IPS-NIHi11 (cell line): ENCODE measurements at places on chromosomes 1 and 21.

- DNase-seq, result no peak
Measured at GRCh38 chr1:244820131-244820530, 15.3 kb upstream of the COX20 start.

- peak; percentile 59 for DNase-seq
Measured at GRCh38 chr1:182054698-182055326, 6.7 kb downstream of the ZNF648 start.

- DNase-seq, result no peak
Measured at GRCh38 chr1:17849216-17849615, 94.1 kb downstream of the ACTL8 start.

DNA sequence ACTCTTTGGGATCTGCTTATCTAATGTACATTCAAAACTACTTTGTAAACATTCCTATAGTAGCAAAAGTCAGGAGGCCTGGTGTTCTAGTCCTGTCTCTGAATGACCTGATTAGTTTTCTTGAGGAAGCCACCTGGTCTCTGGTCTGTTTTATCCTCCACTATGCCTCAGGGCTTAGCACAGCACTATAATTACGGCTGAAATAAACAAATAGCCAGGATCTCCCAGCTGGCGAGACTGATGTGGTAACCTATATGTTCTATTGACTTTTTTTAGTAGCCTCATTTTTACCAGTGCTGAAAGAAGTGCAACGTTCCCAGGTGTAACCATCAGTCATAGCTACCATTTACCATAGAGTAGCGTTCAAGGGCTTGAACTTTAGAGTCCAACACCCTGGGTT is 24.2 kb upstream of the RPL11 start:
- no peak for DNase-seq

DNA sequence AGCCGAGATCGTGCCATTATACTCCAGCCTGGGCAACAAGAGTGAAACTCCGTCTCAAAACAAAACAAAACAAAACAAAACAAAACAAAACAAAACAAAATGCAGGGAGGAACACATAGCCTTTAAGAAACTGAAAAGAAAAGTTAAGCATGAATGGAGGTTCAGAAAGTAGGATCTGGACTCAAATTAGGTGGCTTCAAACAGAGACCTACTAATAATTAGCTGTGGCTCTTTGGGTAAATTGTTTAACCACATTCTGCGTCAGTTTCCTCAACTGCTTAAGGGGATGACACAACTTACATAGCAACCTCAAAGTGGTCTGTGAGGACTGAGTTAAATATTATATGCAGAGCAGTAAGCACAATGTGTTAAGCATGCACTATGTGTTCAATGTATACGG is 458.2 kb downstream of the ADGRL2 start:
- no peak for DNase-seq

DNA sequence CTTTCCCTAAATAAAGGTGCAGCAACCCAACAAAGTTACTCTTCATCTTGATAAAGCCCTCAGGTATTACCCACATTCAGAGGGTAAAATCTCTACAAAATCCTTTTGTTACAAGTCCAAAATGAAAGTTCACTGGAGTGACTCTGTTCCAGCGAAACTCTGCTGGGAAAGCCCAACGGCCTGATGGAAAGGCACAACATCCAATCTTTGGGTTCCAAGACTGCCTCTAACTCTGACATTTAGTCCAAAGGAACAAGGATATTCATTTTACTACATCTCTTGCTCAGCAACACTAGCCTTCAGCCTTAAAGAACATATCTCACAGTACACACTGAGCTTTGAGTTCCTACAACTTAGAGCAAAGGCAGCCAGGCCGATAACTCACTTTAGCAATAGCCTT is 42.1 kb downstream of the TGFBR3 start:
- no peak for DNase-seq

DNA sequence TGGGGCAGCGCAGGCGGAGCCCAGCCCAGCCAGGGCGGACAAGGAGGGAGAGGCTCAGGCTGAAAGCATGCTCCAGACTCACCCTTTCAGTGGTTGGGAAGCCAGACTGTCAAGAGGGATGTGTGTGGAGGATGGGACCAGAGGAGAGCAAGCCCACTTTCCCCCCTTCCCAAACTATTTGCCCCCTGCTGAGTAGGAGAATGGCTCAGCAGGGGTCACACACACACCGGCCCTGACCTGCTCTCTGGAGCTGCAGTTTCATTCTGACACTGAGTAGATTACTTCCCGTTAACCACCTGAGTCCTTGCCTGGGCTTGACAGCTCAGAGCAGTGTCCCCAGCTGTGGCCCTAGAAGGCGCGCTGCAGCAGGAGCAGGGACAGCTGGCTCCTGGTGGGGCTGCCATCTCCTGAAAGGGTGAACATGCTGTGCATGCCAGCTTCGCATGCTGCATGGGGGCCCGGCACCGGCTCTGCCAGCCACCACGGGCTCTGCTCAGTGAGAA is 51.6 kb upstream of the CNTN2 start:
- DNase-seq, result peak; percentile 81

GRCh38 chr1:64234714-64235113 is 31.3 kb downstream of the UBE2U start:
- no peak for DNase-seq

GRCh38 chr1:183891158-183891856 is 86.4 kb downstream of the RGL1 start:
- DNase-seq, result no peak

DNA sequence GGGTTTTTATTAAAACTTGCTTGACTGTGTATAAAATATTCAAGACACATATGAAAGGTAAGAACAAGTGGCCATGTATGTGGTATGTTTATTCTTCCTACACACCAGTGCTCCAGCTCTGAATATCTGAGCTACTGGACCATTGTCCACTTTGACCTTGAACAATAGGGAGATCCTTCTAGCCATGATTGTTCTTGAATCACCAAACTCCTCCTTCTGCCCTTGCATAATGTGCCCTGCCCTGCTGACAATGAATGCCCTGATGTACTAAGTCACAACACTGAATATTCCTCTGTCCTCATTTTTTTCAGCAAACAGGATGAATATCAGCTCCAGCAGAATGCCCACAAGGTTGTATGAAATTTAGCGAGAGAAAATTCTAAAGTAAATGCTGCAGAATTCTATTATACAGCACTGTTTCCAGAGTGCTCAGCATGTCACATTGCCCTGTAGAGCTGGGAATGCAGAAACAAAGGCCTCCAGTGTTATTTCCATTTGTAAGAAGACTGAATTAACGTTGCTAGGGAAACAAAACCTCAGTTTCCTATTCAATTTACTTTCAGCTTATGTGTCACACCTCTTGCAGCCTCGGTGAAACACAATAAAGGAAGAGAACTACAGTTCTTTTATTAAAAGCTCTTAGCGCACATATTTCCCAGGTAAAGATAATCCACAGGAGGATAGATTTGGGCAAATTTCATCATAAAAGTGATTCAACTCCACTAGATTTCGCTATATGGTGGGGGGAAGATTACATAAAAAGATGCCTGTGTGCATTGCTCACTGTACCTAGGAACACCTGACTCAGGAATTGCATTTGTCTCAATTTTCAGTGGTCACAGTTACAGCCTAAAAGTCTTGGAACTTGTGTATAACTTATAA is 187.4 kb upstream of the ATP1B1 start:
- DNase-seq, result no peak

GRCh38 chr1:244155661-244156060 is 104.6 kb downstream of the ZBTB18 start:
- no peak for DNase-seq

- no peak for DNase-seq
Measured at GRCh38 chr1:77975386-77975785, 3.5 kb downstream of the FUBP1 start.

GRCh38 chr1:21233490-21233889 is 56.8 kb downstream of the ECE1 start:
- DNase-seq, result no peak

GRCh38 chr1:189859385-189859977 is 618.2 kb downstream of the BRINP3 start:
- peak; percentile 46 for DNase-seq

GRCh38 chr21:36788120-36788638 is 89.3 kb downstream of the SIM2 start:
- DNase-seq, result no peak

DNA sequence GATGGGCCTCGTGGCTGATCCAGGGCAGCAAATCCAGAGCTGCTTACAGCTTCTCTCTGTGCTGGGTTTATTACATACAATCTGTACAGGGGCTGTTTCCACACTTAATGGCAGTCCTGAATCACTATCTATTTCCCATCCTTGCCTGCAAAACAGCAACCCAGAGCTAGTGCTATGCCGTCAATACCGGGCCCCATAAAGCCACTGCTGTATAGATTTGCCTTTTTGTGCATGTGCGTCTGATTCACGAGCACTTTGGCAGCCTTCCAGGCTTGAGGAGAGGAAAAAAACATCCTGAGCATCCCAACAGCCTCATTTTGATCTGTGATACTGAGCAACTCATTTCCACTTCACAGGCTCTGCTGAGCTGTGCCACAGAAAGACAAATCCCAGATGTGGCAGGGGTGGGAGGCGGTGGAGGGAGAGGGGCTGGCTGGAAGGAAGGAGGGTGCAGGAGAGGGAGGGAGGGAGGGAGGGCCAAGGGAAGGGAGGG is 65.2 kb upstream of the TARBP1 start:
- DNase-seq, result no peak

- DNase-seq, result no peak
Measured at GRCh38 chr1:217063172-217063908, 340.1 kb upstream of the ESRRG start.

DNA sequence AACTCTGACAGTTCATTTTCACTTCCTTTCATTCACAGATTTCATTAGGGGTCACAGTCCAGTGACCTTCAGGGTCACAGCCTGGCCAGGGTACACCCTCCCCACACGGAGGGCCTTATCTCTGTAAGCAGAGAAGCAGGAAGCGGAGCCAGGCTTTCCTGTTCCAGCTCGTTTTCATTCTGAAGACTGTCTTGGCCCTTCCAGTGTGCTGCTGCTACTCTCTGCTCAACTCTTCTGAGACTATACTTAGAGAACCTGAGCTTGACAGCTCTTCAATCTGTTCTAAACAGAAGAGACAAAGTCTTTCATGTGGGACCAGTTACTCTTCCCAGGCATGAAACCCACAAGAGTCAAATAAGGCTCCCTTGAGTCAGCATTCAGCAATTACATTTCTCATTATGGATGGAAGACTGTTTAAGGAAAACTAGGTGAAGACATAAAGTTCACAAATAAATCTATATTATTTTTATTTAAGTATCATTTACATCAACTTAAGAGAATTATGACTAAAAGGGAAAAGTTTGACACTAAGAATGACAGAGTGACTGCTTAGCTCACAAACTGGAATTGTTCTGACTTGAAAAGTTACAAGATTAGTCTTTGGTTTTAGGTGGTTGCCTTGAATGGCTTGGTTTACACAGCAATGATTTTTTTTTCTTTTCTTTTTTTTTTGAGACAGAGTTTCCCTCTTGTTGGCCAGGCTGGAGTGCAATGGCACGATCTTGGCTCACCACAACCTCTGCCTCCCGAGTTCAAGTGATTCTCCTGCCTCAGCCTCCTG is 4.8 kb upstream of the TDRD10 start:
- no peak for DNase-seq

GRCh38 chr1:174017231-174017970 is 4.8 kb downstream of the RC3H1 start:
- no peak for DNase-seq

- no peak for DNase-seq
Measured at GRCh38 chr1:32250893-32251716, at the start of gene LCK. TSS of gene LCK (plus strand) at chr1:32251265. CDS start at chr1:32274330, 23,065 bp downstream.

- no peak for DNase-seq
Measured at GRCh38 chr1:25782608-25783201, 17.3 kb upstream of the SELENON start.

GRCh38 chr21:44286086-44286715 is 525 bp downstream of the AIRE start:
- DNase-seq, result no peak

- no peak for DNase-seq
Measured at GRCh38 chr1:107058245-107059032, 2.0 kb downstream of the PRMT6 start.

DNA sequence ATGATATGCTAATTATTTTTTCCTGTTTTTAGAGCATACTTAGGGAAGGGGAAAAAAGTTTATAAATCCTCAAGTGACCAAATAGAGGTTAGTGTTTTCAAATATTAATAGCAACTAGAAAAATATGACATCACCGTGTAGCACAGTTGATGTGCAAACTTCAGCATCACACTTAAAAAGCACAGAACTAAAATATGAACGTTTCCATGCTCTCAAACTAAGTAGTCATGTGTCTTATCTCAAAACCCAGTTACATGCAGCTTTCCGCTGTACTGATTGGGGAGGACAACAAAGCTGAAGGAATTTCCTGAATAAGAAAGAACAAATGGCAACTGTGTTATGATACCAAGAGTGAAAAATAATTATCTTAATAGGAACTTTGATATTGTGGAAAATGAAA is 903.7 kb downstream of the ADGRL2 start:
- DNase-seq, result no peak

GRCh38 chr1:95048317-95048716 is 24.4 kb downstream of the ALG14 start:
- DNase-seq, result no peak

DNA sequence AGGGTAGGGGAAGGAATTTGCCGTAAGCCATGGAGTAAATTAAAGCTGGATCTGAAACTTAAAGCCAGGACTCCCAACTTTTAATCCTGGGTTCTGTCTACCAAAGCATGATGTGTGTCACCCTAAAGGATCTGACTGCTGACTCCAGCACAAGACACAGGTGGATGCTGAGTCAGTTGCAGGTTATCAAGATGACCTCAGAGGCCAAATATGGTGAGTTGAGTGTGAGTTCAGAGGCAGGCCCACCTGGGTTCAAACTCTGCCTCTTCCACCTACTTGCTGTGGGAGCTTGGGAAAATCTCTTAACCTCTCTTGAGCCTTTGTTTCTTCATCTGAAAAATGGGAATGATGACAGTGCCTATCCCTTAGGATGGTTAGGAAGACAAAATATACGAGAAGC is 16.7 kb upstream of the LDLRAP1 start:
- no peak for DNase-seq

DNA sequence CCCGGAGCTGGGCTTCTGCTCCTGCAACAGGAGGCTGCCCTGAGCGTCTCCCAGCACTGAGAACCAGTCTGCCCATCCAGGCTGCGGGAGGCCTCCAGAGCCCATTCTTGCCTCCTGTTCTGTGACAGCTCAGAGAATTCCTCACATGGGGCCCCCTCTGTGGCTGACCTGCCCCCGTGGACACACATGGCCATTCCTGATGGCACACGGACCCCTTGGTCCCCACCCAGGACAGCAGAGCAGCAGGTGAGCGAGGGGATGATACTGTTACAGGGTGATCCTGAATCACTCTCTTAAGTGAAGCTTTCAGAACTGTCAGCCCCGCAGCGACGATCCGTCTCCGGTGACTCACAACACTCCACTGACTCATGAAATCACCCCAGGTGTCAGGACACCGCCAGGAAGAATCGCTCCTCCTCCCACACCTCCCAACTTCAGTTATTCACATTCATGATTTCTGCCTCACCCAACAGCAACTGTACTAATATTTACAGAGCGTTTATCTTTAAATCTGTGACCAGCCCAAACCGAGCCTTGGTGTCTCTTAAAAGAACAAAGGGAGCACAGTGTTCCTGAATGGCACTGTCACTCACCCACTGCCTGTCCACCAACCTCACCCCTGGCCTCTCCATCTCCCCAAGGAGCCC is 22.5 kb downstream of the CHD5 start:
- no peak for DNase-seq
